ENCODE measurements at places on chromosomes 5 and 9.

GRCh38 chr5:96336351-96336985 is 96.6 kb downstream of the PCSK1 start:
- DNase-seq = peak; percentile 81

DNA sequence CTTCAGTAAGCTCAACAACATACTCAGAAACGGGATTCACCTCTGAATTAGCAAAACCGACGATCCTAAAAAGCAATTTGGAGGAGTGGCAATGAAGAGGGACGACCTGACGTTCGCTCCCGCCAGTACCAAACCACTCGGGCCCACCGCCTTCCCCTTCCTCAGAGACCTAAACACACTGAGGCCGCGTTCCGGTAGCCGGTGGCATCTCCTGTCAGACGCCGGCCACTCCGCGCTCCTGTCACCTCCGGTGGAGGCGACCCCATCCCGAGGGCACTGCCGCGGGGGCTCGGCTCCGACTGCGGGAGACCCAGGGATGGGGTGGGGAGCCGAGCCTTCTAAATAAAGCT is 617 bp downstream of the PPP6C start:
- no peak for DNase-seq

GRCh38 chr9:133109931-133110650 is 10.9 kb downstream of the RALGDS start:
- no peak for DNase-seq

- no peak for DNase-seq
Observed at GRCh38 chr9:10127867-10128266, 484.9 kb downstream of the PTPRD start.

DNA sequence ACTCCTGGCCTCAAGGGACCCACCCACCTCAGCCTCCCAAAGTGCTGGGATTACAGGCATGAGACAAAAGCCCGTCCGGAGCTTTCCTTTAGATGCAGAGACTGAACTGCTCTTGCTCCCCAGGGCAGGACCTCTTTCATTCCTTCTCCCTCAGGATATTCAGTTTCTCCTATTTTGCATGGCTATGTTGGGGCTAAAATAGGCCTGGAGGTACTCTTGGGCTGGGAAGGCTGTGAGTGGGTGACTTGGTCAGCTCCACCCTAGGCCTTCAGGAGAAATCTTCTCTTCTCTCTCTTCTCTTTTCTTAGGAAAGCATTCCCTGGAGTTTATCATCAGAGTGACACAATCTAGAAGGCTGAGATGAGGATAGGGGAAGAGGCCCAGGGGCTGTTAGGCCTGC is 126.4 kb downstream of the LRRC70 start:
- no peak for DNase-seq

DNA sequence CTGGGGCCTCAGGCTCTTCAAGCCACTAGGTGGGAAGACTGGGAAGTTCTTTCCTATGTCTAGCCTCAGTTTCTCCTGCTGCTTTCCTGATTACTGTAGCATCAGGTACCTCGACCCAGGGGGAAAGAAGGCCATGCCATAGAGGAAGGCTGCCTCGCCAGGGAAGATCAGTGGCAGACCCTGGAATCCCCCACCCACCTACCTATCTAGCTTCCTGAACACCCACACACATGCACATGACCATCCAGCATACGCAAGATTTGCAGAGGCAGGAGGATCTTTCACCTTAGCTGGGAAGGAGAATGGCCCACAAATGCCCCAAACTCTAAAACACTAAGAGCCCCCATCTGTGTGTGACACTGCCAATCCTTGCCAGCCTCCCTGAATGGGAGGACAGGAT is 8.0 kb downstream of the NR5A1 start:
- no peak for DNase-seq

- DNase-seq = no peak
Observed at GRCh38 chr9:133230093-133230492, 21.0 kb upstream of the OBP2B start.

DNA sequence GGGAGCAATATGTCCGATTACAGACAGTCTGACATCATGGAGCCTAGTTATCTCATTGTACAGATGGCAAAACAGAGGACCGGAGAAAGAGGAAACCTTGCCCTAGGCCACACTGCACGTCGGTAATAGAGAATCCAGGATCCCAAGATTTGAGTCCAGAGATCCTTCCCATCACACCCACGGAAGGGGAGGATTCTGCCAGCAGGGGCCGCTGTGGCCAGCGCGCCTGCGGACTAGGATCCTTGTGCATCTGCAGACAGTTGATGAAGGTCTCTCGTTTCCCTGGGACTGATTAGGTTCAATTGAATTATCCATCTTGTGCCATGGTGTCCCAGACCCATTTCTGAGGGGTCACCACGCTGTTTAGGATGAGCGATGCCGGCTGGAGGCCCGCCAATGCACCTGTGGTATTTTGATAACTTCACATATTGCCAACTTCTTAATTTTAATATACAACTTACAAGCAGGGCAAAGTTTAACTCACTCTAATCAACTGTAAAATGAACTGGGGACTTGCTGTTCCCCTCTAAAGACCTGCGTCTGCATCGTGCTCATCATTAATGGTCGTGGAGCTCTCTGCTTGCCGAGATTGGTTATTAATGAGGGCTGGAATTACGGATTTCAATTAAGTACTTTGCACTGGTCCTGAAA is 592.7 kb upstream of the BRINP1 start:
- peak; percentile 11 for DNase-seq

DNA sequence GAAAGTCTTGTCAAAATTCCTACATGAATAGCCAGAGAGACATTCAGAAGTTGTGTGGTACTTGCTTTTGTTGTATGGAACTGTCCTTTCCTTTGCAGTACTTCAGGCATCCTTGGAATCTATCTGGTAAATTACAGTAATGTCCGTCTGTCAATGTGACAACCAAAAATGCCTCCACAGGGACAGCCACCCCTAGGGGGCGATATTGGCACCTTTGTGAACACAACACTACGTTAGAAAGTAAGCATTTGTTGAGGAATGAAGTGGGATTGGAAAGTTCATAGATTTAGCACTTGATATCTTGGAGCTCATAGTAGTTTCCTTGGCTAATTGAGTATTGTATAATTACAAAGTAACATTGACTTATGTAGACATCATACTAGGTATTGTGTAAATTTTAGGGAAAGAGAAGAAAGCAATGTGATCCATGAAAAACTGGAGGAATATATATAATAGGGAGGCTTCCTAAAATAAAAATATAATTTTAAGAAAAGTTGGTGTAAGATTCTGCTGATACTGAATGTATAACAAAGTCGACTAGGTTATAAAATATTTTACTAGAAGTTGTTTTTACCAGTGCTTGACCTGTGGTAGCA is 32.7 kb downstream of the TMEFF1 start:
- peak; percentile 43 for DNase-seq

- DNase-seq = no peak
Observed at GRCh38 chr9:71144495-71144894, 23.1 kb upstream of the TRPM3 start.

DNA sequence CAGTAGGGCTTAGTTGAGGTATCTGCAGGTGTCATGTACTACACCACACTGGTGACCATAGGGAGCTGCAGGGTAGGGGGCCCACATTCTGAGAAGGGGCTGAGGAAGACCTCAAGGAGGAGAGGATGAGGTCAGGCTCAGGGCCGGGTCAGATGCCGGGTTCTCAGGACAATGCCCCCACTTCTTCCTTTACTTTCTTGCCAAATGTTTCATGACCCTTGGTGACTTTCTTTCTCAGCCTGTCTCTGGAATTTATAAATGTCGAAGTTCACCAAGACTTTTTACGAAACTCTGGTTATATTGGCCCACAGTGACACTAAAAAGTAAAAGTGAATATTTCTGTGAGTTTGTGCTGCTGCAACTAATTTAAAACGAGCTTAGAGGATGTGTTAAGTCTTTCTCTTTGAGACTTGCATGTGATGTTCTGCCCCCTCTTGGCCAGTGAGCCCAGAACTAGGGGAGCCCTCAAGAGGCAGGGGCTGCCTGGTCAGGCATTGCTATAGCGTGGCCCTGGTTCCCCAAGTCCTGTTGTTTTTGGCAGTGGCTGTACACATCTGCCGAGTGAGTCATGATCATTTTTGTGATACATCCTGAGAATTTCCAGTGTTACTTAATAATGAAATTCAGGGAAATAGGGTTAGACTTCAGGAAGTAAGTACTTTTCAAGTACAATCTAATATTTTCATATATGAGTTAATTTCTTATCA is 11.2 kb downstream of the ACO1 start:
- no peak for DNase-seq

GRCh38 chr5:173667702-173668101 is 51.3 kb upstream of the BOD1 start:
- no peak for DNase-seq

GRCh38 chr5:74294231-74294705 is 346.3 kb downstream of the ENC1 start:
- DNase-seq = no peak

DNA sequence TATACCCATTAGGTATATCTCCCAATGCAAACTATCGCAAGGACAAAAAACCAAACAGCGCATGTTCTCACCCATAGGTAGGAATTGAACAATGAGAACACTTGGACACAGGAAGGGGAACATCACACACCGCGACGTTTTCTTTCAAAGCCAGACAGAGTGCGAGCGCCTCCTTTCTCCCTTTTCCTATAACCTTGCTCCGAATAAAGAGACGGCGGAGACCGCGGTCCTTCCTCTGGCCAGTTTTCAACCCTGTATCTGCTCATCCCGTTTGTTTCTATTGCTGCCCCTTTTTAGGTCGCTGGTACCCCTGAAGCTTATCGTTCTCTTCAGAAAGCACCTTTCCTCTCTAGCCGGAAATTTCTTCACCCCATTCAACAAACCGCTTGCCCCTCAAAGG is 1.3 kb downstream of the LVRN start:
- no peak for DNase-seq

DNA sequence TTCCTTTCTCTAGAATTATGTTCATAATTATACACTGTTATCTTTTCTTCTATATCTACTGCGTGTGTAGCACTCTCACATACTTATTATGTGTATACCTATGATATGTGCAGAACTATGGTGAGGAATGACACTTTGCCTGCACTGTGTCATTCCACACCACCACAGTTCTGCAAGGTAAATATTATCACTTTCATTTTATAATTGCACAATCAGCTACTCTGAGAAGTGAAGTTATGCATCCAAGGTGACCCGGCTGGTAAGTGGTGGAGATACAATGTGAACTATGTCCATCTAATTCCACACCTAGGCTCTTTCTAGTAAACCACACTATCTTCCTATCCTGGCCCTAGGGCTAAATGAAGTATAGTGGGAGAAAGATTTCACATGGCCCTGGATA is 170.1 kb upstream of the ATP10B start:
- no peak for DNase-seq

DNA sequence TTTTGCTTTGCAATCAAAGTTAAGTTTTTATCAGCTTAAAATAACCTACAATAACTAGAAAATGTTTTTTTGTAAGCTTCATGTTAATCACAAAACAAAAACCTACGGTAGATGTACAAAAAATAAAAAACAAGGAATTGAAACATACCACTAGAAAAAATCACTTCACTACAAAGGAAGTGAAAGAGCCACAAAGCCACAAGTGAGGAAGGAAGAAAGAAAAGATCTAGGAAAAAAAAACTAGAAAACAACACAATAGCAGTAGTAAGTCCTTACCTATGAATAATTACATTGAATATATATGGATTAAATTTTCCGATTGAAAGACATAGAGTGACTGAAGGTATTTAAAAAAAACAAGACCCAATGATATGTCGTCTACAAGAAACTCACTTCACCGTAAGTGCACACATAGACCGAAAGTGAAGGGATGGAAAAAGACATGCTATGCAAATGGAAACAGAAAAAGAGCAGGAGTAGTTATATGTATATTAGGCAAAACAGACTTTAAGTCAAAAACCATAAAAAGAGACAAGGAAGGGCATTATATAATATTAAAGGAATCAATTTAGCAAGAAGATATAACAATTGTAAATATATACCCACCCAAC is 13.4 kb upstream of the ZDHHC21 start:
- DNase-seq = no peak

- peak; percentile 47 for DNase-seq
Observed at GRCh38 chr5:126777257-126777974, 480 bp downstream of the LMNB1 start.

DNA sequence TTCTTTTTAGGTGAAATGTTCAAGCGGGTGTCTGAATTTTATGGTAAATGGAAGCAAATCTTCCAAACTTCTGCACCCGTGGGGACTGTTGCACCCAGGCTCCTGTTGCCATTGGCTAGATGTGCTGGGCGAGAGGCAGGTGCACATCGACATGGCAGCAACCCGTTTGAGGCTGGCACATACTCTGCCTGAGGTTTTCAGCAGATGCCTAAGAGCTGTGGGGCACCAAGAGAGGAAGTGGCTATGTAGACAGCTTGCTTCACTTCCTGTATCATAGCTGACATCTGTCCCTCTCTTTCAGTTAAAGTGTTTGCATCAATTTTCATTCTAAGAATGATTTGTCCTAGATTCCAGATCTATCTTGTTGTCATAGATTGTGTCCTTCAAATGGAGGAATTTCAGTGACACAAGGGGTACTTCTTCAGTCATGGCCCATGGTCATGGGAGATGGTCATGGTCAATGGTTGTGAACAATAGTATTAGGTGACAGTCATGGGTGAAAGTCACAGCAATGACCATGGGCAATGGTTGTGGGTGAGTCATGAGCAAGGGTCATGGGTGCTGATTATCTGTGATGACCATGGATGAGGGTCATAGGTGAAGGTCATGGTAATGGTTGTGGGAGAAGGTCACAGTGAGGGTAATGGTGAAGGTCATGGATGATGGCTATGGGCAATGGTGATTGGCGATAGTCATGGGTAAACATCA is 115.1 kb upstream of the IRX4 start:
- DNase-seq = no peak

DNA sequence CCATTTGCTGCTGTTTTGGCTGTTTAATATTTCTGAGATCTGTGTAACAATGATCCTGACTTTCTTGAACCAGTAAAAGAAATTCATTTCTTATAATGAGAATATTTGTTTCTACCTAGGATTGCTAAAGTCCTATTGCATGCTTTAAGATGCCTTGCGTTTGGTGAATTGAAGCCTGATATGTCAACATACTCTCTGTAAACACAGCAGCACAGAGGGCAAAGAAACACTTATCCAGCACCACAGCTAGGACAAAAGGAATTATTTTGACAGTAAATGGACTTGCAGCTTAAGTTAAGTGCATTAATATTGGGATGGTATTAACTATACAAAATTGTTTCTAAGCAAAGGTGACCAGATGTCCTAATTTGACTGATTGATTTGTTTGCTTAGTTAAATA is 2031.2 kb upstream of the CDH6 start:
- DNase-seq = peak; percentile 49

DNA sequence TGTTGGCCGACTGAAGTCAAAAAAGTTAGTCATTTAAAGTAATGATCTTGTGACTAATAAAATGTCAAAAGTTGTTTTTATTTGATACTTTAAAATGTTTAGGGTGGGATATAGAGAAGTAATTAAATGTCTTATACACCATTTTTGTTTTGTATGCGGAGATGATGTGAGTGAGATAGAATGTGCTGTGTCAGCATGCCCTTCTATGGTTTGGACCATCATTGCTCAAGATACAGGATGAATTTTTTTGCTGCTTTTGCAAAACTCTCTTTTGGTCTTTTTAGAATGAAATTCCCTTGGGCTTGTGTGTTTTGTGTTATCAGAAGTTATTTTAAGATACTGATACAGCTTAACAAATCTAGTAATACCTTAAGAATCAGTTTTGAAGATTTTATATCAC is 12.5 kb downstream of the SRFBP1 start:
- DNase-seq = no peak
